ENCODE measurements at places on chromosomes 1 and 21.

DNA sequence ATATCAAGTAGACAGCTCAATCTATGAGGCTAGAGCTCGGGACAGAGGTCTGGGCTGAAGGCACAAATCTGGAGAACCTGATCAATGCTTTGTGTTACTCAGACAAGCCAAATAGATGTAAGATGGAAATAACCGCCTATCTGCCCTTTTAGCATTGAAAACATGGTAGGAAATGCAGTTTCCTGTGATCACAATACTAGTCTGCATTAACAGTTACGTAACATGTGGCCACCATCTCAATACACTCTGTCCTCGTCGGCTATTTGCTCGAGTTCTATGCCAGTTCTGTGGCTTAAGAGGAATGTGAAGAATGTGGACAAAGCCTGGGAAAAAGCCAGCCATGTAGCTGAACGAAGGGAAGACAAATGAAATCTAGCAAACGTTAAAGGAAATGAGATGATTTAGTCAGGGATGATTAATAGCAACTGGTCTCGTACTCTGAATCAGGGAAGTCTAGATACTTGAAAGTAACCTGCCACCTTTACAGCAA lies 73.3 kb downstream of the HSF2BP start:
- DNase-seq, result no peak

- DNase-seq, result no peak
Observed at GRCh38 chr1:41409825-41410224, 48.6 kb downstream of the FOXO6 start.

GRCh38 chr1:87457408-87457807 lies 128.7 kb downstream of the LMO4 start:
- no peak for DNase-seq

GRCh38 chr1:22600071-22600816 lies 36.2 kb upstream of the C1QA start:
- no peak for DNase-seq

DNA sequence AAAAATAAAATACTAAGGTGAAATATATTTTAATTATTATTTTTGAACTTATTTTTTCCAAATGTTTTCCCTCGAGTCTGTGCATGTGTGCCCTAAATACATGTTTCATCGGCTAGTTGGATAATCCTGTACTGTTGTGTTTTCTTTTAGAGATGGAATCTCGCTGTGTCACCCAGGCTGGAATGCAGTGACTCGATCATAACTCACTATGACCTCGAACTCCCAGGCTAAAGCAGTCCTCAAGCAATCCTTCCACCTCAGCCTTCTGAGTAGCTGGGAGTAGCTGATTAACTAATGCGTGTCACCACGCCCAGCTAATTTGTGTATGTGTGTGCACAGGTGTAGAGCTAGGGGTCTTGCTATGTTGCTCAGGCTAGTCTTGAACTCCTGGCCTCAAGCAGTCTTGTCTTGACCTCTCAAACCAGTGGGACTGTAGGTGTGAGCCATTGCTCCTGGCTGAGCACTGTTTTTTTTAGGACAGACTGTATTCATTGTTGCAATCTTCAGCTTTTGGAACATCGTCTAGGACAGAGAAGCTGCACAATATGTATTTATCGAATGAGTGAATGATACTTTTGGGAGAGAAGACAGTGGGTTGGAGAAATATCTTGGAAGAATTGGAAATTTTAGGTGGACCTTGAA lies 4.8 kb upstream of the TMCO1 start:
- no peak for DNase-seq

GRCh38 chr1:93474321-93474720 lies 26.4 kb downstream of the FNBP1L start:
- DNase-seq, result no peak

GRCh38 chr1:34479731-34480130 lies 275.1 kb upstream of the GJB5 start:
- DNase-seq, result no peak

GRCh38 chr1:205666372-205667166 lies 13.7 kb downstream of the SLC45A3 start:
- DNase-seq, result no peak

DNA sequence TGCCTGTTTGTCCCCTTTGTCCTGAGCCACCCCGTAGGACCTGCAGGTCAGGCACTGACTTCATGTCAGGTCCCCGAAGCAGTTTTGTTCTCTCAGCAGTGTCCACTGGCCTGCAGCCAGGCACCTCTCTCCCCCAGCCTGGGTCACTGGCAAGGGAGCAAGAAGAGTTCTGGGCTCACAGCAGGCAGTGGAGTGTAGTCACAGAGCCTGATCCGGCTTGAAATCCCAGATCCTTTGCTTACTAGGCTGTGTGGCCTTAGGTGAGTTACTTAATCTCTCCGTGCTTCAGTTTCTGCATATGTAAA lies 34.2 kb downstream of the L1TD1 start:
- DNase-seq, result no peak

GRCh38 chr1:234520908-234521817 lies 42.2 kb upstream of the TARBP1 start:
- no peak for DNase-seq

DNA sequence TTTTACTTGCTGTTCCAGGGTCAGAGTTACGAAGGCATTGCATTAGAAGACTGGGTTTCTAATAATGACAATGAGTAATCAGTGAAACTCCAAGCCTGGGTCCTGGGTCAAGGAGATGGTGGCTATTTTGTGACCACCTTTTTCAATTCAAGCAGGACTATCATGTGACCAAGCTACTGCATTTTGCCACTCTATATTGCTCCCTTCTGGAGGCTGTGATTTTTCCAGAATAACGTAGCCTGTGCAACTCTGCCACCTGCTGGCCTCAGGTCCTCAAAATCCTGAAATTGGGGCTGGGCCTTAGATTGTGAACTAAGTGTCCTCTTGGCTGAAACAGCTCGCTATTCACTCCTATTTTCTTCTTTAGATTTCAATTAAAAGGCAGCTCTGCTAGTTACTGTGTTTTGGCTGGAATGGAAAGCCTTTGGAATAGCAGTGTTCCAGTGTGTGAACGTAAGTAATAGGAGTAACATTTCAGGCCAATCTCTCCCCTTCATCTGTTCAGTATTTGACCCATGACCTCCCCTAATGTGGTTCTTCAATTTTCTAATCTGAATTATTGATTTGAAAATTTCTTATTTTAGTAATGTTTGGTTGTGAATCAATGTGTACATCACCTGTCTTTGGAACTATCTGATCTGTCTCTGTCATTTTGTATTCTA lies 52.9 kb upstream of the CD46 start:
- DNase-seq, result no peak

DNA sequence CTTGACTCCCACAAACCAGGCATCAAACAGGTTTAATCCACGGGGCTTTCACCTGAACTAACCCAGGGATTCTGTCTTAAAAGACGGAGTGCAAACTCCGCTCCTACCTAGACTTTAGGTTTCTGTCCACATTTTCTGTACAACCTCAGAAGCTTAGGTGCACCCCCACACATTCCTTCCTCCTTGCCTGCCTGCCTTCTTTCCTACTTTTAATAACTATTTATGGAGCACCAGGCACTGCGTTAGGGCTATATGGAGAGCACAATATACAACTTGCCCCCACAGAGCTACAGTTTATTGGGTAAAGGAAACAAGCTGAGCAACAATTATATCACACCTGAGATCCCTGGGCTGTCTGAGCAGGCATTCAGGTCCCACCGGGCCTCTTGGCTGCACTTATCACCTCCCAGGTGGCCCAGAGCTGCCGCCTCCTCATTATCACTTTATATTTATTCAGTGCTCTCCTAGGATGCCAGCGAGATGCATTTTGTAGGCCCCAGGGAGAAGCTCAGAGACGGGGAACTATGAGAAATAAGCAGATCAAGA lies 64.1 kb downstream of the DNTTIP2 start:
- DNase-seq, result no peak

DNA sequence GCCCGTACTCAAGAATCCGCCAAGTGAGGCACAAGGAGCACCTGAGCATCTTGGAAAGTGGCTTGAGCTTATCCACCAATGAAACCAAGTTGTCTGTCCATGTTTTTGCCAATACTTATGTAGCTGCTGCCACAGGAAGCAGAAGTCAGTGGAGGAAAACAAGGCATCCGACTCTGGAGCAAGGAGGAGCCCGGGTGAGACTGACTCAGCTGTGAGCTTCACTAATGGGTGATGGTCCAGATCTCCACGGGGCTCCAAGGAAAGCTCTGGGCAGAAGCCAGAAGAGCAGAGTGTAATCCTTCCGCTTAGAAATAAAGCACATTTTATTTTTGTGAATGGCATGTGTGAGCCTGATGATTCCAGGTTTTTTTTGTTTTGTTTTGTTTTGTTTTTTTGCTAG lies 12.3 kb upstream of the SSR2 start:
- DNase-seq, result no peak

GRCh38 chr1:71240656-71241055 lies 159.8 kb upstream of the ZRANB2 start:
- DNase-seq, result no peak

DNA sequence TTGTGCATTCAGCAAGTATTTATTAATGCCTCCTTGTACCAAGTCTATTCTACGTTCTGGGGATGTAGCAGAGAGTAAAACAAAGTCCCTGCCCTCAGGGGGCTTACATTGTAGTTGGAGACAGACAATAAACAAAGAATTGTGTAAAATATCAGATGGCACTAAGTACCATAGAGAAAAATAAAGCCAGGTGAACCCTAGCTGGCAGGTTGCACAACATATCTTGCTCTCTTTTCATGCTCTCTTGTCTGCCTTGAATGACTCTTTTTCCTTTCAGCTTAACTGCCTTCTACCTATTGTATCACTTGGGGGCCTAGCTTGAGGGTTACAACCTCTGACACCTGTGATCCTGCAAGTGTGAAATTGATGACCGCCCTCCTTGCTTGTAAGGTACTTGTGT lies 20.7 kb upstream of the FASLG start:
- no peak for DNase-seq

GRCh38 chr21:29168891-29169315 lies 38.5 kb downstream of the MAP3K7CL start:
- DNase-seq, result no peak

DNA sequence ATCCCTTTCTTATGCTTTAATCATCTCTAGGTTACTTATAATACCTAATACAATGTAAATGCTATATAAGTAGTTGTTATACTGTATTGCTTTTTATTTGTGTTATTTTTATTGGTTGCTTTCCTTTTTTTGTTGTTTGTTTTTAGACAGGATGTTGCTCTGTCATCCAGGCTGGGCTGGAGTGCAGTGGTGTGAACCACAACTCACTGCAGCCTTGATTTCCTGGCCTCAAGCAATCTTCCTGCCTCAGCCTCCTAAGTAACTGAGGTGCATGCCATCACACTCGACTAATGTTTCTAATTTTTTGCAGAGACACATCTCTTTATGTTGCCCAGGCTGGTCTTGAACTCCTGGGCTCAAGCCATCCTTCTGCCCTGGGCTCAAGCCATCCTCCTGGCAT lies 26.9 kb downstream of the KRTAP19-8 start:
- no peak for DNase-seq

- DNase-seq, result no peak
Observed at GRCh38 chr1:166193057-166193698, 26.4 kb upstream of the FAM78B start.

DNA sequence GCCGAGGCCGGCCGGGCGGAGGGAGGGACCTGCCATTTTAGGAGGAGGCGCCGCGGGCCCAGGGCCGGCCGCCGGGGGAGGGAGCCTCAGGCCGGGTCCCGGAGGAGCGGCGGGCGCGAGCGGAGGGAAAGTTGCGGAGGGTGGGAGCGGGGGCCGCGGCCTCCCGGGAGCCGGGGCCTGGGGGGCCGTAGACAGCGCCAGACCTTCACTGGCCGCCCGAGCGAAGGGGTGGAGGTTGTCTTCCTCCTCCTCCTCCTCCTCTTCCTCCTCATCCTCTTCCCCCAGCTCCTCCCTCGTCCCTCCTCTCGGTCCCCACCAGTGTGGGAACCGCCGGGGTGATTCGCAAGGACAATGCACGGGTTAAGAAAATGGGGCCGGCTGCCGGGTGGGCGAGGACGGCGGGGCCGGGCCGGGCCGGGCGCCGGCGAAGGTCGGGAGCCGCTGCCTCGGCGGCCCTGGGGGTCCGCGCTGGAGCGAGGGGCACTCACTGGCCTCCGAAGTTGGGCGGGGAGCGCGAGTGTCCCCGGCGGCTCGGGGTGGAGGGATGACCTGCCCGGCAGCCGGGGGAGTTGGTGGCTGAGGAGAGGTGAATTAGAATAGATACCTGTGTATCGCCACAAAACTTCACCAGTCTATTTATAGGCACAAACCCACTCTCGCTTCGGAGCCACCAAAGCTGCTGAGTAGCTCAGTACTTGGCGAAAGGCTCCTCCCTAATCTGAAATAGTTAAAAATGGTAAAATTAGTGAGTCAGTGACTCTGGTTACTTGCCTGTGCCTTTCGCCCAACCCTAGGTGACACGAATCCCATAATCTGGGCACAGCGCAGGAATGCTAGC lies 1.3 kb downstream of the DYRK1A start:
- DNase-seq, result no peak

- no peak for DNase-seq
Observed at GRCh38 chr1:17700945-17701810, 54.0 kb upstream of the ACTL8 start.

DNA sequence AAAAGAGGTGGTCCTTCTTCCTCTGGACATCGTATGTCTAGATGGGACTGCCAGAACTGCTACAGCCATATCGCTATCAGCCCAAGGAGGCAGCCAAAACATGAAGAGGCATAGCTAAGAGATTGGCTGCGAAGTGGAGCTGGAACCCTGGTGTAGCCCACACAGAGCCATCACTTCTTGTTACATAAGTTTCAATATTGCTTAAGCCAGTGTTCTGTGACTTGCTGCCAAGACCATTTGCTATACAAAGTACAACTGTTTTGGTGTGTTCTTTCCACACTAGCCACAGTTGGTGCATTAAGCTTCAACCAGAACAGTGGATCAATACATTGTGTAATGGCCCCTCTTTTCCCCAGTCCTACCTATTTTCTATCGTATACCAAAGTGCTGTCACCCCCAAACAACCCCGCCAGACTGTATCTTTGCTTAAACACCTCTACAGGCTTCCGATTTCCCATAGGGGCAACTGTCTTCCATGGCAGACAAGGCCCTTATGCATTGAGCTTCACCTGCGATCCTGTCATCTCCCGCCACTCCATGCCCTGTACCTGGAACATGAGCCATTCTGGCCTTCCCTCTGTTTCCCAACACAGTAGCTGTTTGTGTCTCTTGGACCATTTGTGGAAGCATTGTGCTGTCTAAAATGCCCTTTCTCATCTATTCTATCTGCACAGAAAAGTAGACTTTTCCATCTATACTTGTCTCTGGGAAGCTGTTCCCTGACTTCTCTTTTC lies 241.8 kb downstream of the TTLL7 start:
- no peak for DNase-seq

- no peak for DNase-seq
Observed at GRCh38 chr1:37475380-37476086, 1.2 kb downstream of the ZC3H12A start.
